Effector CD8-positive, alpha-beta T cell (primary cell): ENCODE measurements at places on chromosomes 5 and 9.

DNA sequence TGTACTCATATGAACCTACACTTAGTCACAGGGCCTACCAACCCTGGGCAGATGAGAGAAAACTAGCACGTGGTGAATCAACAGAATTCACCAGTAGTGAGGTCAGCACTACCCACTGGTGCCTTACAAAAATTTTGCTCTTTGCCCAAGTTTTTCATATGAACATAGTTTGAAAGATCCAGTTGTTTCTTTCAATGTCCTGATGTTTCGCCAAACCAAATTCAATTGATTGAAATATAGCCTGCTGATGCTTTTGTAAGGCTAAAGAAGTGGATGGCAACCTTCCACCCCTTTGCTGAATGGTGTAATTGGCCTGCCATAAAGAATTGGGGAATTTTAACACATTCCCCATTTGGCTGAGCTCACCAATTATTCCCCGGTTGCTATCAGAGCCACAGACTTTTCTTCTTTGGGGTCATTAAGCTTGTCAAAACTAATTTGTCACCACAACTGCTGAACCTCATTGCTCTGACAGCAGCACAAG lies 339.2 kb downstream of the GLIS3 start:
- DNase-seq = no peak

- no peak for DNase-seq
These were observed 464.4 kb upstream of the IZUMO3 start for GRCh38 chr9:25010027-25010662.

GRCh38 chr5:161547738-161548486 lies 1.4 kb upstream of the GABRB2 start:
- no peak for DNase-seq

DNA sequence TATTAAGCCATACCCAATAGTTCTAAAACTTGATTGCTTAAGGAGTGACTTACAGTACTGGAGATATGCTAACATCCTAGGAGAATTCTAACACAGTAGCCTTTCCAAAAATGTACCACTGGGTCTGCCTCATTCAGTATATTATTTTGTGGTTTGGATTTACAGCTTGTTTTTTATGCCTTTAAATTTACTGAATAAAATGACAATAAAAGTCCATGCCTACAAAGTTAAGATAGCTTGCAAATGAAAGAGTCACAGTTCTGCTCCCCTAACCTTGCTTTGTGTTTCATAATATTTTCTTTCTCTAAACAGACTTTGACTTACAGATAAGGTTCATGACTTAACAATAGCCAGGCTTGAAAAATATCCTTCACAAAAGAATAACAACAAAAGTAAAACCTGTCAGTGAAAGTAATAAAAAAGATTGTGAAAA lies 951.1 kb upstream of the NUDT12 start:
- no peak for DNase-seq

- no peak for DNase-seq
These were observed 167.8 kb downstream of the DOCK2 start for GRCh38 chr5:169804861-169805260.
